ENCODE measurements at places on chromosomes 1 and 21.

GRCh38 chr21:25638660-25639550, at the start of gene JAM2:
JAM2 (plus strand) TSS chr21:25639258; CDS start chr21:25639822, 564 bp downstream.
- DNase-seq, result no peak

GRCh38 chr1:207873055-207873890, 37.7 kb downstream of the CD34 start:
- no peak for DNase-seq

GRCh38 chr1:178847396-178847849, 23.5 kb downstream of the ANGPTL1 start:
- no peak for DNase-seq

DNA sequence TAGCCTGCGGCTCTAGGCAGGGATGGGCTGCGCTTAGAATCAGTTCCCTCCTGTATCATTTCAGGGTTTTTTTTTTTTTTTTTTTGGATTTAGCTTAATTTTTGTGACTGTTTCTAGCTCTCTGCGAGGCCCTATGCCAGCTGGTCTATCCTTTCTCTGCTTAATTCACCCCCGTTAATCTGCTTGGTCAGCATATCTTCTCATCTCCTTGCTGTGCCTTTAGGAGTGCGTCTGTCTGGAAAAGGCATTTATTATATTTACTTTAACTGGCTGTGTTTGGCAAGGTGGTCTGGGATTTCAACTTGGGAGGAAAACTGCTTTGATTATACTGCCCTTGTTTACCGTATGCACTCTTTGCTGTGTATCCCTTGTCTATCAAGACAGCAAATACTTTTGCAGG, 184.8 kb upstream of the KIAA0040 start:
- no peak for DNase-seq

- DNase-seq, result no peak
Measured at GRCh38 chr1:244653439-244654107, 647 bp downstream of the DESI2 start.

DNA sequence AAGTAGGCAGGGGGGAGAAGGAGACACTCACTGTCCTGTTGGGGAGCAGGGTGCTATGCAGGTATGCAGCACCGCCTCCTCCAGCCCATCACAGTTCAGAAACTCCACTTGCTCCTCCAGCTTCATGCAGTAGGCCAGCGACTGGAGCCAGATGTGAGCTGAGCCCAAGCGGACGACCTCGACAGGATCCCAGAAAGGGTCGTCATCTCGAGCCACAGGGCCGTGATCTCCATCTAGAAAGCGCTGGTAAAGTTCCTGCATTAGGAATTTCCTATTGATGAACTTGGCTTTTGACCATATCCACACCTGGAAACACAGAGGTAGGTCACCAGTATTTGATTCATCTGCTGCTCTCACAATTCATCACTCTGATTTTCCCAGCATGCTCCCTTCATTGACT, 56.1 kb downstream of the SCCPDH start:
- no peak for DNase-seq

DNA sequence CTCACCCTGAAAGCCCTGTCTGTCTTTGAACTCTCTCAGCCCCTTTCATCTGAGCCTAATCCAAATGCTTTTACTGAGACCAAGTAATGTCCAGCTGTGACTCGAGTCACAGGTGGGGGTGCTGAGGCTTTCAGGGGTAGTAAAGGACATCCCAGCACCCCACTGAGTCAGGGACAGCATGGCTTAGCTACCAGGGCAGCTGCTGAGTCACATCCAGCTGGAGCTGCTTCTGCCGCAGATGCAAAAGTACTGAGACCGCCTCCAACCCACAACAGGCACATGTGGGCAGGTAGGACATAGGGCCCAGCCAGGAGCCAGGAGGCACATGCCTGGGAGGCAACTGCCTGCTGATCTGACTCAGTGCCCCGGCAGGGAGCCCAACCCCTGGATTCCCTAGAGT, 6.7 kb upstream of the VSIG8 start:
- DNase-seq, result no peak

- DNase-seq, result no peak
Measured at GRCh38 chr21:45574691-45575090, 32.5 kb upstream of the SLC19A1 start.

GRCh38 chr1:245715291-245715701, 560.5 kb downstream of the KIF26B start:
- DNase-seq, result no peak

DNA sequence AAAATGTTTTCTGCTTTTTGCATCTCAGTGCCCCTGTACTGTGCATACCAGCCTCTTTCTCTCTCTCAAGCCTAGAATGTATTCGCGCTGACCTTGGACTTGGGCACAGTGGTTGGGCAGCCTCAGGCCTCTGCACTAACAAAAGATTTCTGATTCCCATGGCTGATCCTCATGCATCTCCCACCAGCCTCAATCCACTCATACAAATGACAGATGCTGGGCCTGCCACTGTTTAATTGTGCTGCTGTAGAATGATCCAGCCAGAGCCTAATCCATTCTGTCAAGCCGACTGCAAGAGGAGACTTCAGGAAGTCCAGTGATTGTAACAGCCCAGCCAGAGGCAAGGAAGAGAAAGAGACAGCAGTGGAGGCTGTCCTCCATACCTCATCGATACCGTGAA, 180.8 kb downstream of the ASTN1 start:
- no peak for DNase-seq

GRCh38 chr1:178506669-178507068, 6.2 kb upstream of the TEX35 start:
- DNase-seq, result no peak

- DNase-seq, result no peak
Measured at GRCh38 chr1:169043823-169044222, 62.7 kb upstream of the ATP1B1 start.

- DNase-seq, result no peak
Measured at GRCh38 chr1:11835441-11836225, 11.9 kb downstream of the NPPA start.

DNA sequence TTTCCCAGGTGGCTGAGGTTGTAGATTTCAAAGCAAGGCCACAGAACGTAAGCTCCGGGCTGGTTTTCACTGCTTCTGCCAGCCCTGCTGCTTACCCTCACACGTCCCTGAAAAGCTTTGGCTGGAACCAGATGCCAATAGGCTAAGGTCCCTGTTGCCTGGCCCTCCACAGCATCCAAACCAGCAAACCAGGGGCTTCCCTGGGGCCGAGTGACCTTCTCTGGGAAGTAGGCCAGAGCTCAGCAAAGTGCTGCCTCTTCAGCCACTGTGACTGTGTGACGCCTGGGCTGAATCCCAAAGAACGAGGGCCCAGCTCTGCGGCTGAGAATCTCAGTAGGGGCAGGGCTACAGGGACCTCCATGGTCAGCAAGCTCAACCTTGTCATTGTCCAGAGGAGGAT, 28.9 kb upstream of the RBM15 start:
- DNase-seq, result no peak

DNA sequence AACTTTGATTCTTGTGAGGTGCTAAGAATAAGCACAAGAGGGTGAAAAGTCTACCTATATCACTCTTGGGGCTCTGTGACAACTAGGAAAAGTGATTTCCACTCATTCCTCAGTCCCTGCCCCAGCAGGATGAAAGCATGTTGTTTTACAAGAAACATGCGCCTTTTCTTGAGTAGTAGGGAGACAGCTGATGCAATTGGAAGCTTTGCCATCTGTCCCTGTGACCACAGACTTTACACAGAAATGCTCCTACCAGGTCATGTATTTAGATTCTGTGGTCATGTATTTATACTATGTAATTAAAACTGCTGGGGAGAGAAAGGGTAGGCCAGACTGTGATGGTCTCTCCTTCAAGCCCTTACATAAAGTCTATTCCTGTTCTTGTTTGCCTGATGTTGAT, 445.5 kb downstream of the PTPRC start:
- DNase-seq, result no peak

DNA sequence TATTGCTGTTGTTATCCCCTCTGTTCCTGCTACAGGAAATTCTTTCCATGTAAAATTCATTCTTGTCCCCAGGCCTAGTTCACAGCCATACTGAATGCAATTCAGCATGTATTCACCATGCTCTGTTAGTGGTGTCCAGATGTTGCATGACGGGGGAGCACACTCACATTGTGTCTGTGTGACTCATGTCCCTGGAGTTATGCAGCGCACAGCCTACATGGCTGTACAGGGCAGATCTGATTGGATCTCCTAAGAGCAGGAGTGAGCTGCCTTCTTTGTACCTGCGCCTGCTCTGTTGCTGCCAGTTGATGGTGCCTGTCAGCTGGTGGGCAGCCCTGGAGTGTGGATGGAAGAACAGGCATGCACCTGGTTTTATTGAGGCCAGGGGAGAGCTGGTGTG, 17.6 kb downstream of the HTR6 start:
- no peak for DNase-seq

All from neural crest cell (in vitro differentiated cells).